Dorsolateral prefrontal cortex (tissue), 122 donors: ENCODE measurements at places on chromosomes 12 and 14.

DNA sequence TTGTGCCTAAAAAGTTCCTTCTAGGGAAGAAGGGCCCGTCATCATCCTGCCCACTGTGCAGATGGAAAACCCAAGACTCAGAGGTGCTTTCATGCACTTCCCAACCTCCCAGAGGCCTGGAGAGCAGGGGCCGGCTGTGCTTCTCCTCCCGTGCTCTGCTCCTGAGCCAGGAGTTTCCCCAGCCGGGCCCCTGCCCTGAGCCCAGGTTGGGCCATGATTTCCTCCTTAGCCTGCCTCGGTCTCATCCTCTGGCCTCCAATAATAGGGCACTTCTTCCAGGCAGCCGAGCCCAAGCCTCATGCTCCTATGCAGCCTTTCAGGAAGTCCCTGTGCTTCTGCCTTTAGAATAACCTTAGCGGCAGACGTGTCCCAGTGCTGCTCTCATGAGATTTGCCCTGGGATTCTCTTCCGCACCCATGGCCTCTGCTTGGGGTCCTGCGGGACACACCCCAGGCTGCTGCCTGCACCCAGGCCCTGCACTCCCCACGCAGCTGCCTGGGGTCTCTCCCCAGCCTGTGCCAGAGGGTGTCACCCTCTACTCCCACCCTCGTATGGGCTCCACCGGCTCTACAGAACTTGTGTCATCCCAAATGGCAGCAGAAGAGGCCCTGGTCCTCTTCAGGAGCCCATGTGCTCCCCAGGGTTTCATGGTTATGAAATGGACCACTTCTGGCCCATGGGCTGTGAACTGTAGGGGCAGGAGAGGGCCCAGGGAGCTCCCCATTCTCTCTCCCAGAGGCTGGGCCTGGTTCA, 359.3 kb downstream of the ADGRD1 start:
- no peak for DNase-seq

- DNase-seq, result no peak
Measured at GRCh38 chr12:131923260-131923659, 5.8 kb upstream of the PUS1 start.

DNA sequence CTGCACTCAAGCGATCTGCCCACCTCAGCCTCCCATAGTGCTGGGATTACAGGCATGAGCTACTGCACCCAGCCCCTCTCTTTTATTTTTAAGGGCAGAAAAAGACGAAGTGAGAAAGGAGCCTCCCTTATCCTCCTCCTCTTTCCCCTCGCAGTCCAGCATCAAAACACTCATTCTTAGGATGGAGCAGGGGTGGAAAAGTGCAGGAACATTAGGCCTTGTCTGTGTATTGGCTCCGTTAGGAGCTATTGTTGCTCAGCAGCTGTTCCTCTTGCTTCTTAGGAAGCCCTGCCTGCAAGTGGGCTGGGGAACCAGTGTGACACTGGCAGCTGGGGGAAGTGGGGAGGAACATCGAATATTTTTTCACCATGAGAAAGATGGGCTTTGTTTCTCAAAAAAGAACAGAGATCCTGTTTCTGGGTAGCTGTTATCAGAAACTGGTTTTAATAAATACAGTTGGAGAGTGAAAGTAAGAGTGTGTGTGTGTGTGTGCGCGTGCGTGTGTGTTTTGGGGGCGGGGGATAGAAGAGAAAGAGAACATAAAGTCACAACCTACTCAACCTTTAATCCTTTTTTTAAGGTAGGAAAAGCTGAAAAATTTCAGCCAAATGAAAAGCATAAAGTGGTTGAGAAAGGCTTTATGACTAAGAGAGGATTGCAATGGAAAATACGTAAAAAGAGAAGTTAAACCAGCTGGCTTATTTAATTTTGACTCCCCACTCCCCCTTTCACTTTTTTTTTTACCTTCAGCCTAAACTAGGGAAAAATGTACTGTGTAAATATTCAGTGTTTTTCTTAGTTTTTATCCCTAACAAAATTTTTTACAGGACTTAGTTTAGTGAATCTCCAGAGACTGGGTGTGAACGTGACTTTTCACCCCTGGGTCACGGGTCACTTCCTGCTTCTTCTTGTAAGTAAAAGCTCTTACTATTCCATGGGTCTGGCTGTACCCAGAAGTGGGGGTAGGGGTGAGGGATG, 197.2 kb upstream of the PLEKHG7 start:
- DNase-seq, result no peak

- no peak for DNase-seq
Measured at GRCh38 chr12:94304566-94305061, 155.1 kb downstream of the CEP83 start.

DNA sequence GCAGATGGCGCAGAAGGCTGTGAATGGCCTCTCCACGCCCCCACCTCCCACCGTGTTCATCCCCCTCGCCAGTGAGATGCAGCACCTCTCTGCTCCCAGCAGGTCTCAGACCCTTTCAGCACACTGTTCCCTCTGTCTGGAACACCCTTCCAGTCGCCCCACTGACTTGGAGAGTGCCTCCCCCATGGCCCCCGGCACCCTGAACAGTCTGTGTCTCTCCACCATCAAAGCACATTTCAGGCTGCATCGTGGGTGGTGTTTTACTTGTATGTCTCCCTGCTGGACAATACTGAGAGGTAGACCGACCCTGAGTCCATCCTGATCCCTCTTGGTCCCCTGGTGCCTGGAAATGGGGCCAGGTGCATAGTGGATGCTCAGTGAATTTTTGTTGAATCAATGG, 34.9 kb downstream of the CACNA2D4 start:
- no peak for DNase-seq

DNA sequence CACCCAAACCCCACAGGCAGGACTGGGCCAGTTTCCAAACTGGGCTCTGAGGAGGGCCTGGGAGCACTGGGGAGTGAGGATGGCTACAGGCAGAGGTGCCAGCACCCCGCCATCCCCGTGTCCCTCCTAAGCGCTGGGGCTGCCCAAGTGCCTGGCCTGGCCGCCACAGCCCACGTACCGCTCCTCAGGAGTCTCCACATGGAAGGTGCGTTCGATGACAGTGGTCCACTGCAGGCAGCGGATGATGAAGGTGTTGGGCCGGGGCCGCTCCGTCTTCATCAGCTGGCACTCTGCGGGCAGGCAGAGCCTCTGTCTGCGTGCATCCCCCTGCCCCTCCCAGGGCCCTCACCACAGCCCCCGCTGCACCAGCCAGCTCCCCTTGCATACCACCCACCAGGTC, 19.1 kb downstream of the AKT1 start:
- DNase-seq, result no peak

DNA sequence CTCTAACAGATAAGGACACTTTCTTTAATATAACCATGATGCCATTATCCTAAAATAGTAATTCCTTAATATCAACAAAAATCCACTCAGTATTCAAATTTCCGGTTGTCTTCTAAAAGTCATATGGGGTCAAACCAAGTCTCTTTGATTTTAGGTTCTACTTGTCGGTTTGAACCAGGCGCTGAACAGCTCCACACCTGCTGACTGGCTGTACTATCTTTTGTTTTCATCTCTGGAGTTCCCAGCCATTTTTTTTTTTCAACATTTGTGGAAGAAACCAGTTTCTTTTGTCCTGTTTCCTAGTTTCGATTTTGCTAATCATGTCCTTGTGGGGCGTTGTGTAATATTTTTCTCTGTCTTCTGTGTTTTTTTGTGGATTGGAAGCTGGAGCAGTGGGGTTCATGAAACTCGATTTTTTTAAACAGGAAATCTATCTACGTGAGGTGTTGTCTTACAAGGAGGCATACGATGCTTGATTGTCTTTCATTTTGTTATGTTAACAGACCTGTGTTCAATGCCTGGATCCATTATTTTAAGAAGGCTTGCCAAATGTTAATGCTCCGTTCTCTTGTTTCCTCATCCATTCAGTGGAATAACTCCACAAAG, 50.2 kb downstream of the FZD10 start:
- no peak for DNase-seq

GRCh38 chr14:50821510-50822464, 9.2 kb downstream of the NIN start:
- DNase-seq, result no peak

GRCh38 chr12:53688134-53688533, 12.3 kb upstream of the ATP5MC2 start:
- DNase-seq, result no peak

DNA sequence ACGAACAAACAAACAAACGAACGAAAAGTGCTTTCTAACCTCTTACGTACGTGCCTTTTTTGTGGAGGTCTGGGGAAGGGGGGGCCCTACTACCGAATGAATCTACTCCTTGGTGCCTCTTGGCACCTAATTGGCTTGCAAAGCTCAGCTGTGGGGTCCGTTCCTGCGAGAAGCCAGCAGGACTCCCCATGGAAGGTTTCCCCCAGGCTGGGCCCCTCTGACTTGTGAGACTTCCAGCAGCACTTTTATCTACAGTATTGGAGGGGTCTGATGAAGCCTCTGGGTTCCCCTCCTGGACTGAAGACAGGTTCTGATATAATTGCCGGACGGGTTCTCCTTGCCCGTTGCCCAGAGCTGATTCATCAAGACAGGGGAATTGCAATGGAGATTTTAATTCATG, 1.2 kb upstream of the TMEM106C start:
- DNase-seq, result no peak

DNA sequence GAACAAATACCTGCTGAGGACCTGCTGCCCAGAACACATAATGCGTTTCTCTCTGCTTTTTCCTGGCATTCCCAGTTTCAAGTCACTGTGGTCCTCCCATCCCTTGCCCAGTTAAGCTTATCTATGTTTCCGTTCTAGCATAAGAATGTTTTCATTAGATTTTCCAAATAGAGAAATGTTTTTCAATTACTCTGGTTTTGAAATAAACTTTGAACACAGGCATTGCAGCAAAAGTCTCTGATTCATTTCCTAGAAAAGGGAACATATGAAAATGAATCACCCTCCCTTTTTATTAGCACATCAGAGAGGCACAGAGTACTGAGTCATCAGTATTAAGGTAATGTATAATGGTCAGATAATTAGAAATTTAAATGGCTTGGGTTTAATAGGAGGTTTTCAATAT, 201.1 kb upstream of the TMEM260 start:
- DNase-seq, result no peak

- DNase-seq, result no peak
Measured at GRCh38 chr14:24979725-24980239, 70.2 kb downstream of the STXBP6 start.

GRCh38 chr14:104357689-104358527, 219.5 kb downstream of the KIF26A start:
- DNase-seq, result peak; percentile 21

- no peak for DNase-seq
Measured at GRCh38 chr12:80701388-80701787, 6.0 kb upstream of the MYF6 start.

DNA sequence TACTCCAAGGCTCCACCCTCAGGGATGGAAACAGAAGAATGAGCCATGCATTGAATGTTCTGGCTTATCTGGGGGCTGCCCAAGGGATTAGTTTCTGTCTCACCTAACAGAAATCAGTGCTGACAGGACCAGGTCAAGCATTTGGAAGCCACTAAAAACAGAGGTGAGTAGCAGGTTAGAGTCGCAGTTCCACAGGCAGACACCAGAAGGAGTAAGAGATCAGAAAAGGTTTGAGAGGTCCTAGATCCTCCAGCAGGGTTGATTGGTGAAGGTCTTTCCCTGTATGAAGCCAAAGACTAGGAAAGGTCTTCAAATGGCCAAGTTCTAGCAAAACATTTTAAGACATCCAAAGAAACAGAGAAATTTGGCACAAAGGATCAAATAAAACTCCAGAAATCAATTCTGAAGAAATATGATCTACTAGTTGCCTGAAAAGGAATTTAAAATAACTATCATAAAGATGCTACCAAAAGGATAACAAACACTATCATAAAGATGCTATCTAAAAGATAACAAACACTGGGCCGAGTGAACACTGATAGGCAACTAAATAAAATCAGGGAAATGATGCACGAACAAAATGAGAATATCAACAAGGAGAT, 19.5 kb upstream of the TTC9 start:
- DNase-seq, result no peak

GRCh38 chr12:29582146-29582545, 84.7 kb upstream of the OVCH1 start:
- DNase-seq, result no peak
